SK-N-SH treated with all-trans-retinoic acid at 6 μM for 48 hours (cell line): ENCODE measurements at places on chromosomes 16 and 17.

- ATAC-seq: no peak
Measured at GRCh38 chr17:7833011-7833794, 814 bp upstream of the KDM6B start.

DNA sequence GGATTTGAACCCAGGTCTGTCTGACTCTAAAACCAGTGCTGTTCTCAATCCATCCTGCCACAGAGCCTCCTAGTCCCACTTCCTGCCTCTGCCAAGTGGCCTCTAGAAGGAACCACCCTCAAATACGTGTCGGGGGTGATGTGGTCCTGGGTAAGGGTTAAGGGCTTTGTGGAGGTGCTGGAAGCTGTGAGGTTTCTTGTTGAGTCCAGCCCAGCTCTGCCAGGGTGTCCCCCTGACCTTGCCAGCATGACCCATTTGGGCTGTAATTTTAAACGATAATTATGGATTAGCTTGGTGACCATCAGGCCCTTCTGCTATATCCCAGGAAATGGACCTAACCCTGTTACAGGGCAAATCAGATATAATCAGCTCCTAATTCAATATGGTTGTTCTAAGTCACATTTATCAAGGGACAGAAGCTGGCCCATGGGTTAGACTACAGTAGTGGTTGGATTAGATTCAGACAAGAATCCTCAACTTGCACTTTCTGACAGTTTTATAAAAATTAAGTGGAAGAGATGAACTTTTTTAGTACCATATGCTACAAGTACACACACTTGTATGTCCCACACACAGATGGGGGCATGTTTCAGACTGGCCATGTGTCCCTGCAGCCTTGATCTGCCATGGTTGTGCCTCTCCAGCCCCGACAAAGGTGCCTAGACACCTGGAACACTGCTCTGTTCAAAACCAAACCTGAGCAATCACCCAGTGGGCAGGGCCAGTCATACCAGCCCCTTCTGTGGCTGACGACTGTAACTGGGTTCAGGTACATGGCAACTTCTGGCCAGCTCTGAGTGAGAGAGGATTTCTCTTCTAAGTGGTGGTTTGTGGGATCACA is 48.0 kb downstream of the SMPD3 start:
- ATAC-seq: no peak

GRCh38 chr16:77468831-77469230 is 34.0 kb upstream of the ADAMTS18 start:
- ATAC-seq: no peak

DNA sequence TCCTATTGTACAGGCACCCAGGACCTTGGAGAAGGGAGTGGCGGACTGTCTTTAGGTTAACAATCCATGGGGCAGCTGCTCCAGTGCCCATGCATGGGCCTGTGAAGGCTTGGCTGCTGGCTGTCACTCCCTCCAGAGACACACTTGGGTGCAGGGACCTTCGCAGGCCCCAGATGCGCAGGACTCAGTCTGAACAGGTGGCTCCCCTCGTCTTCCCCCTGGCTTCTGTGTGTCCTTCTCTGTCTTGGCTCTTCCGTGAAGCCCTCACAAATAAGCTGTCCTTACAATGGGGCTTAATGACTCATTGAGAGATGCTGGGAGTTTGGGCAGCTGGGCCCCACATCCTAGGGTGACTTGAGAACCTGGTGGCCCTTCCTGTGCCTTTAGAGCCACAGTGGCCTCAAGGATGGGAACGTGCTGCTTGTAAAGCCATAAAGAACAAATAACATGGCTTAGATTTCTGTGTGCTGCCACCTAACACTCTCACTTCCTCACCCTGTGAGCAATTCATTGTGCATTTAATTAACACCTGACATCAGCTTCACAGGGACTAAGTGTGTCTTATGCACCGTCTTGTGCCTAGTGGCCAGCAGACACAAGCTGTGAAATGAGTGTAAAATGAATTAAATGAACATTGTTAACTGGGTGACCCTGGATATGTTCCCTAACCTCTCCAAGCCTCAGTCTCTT is 340.7 kb downstream of the SNX29 start:
- ATAC-seq: no peak

- no peak for ATAC-seq
Measured at GRCh38 chr17:7570351-7570750, 8.6 kb downstream of the SENP3 start.

- no peak for ATAC-seq
Measured at GRCh38 chr16:62462971-62463370, 426.7 kb upstream of the CDH8 start.

DNA sequence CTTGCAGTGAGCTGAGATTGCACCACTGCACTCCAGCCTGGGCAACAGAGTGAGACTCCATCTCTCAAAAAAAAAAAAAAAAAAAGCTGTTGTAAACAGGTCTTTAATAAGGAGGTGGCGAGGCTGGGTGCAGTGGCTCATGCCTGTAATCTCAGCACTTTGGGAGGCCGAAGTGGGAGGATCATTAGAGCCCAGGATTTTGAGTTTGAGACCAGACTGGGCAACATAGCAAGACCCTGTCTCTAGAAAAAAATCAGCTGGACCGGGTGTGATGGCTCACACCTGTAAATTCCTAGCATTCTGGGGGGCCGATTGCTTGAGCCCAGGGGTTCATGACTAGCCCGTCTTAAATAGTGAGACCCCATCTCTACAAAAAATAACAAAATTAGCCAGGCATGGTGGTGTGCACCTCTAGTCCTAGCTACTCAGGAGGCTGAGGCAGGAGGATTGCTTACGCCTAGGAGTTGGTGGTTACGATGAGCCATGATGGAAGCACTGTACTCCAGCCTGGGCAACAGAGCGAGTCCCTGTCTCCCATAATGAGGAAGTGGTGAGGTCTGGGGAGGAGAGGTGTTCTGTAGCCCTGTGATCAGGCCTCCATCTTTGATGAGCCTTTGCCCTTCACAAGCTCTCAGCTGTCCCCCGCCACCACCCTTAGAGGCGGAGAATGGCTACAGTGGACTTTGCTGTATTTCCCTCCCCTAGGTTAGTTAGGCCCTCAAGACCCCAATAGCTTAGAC is 36.2 kb downstream of the ZNF778 start:
- no peak for ATAC-seq

GRCh38 chr16:17497648-17498047 is 26.9 kb upstream of the XYLT1 start:
- peak; percentile 53; the same call in 2 of the 3 replicates for ATAC-seq

DNA sequence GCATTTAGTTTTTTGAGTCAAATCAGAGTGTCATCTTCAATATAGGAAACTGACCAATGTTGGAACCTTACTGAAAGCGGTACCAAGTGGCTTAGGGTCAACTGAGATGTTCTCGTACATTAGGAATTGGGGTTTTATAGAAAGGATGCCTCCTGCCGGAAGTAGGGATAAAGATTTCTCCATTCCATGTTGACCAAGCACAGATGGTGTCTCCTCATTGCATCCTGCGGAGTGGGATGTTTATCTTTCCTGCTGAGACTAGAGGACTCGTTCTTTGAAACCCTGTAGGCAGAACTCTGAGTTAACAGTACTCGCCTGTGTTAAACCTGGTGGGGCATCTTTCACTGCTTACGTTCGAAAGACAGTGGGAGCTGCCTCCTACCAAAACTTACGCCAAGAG is 1.4 kb downstream of the SHISA6 start:
- no peak for ATAC-seq

GRCh38 chr17:46964315-46965265 is 14.5 kb downstream of the RPRML start:
- ATAC-seq: peak; percentile 34; the same call in 1 of the 3 replicates

DNA sequence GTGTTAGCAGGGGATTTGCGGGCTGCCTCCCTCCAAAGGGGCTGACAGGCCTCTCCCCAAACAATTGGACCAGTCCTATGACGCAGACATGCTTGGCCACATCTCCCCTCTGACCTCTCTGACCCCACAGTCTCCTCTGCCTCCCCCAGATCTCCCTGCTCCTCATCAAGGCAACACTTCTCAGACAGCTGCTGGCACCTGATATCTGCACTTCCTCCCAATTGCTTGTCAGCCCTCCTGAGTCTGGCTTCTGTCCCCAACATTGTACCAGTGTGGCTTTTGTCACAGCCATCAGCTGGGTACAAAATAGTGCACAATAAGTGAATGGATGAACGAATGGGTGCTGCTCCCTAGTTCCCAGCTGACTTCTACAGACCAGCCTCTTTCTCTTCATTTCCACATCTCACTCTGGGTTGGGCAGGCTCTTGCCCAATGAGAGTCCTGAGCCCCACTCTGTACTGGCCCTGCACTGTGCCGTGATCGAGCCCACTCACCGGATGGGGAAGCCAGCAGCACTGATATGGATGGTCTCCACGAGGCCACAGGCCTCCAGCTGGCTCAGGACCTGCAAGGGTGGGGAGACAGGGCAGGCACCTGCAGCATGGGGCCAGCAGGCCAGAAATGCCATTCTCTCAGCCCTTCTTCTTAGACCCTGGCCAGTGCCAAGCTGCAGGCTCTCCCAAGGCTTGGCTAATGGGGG is 17.1 kb downstream of the ZNHIT3 start:
- ATAC-seq: no peak

DNA sequence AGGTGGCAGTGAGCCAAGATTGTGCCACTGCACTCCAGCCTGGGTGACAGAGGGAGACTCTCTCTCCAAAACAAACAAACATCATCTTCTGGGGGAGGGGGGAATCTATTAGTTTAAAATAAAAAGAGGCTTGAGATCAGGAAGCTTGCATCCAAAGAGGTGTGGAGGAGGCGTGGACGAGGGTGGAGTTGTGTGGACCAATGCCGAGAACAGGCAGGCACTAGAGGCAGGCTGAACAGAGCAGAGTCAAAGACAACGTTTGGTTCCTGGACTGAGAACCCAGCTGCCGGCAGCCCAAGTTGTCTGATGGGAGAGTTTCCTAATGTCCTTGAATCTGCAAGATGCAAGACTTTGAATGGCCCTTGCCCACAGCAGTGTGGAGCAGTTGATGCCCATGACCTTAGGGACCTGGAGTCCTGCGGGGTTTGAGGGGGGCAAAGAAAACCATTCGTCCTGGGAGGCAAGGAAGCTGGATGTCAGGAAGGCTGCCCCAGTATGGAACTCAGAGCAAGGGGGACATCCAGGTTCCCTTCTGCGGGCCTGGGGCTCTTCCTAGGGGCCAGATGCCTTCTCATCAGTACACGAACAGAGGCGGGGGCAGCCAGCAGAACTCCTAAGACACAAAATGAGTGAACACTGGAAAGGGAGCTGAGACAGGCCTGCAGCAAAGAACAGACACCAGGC is 9.2 kb downstream of the TBC1D16 start:
- no peak for ATAC-seq

- ATAC-seq: peak; percentile 91
Measured at GRCh38 chr16:58499615-58500351, at the start of gene NDRG4. Gene NDRG4, plus strand, starts transcription at chr16:58500143. Its CDS starts 106 bp downstream, at chr16:58500249.

GRCh38 chr17:82786427-82786826 is 34.6 kb downstream of the TBCD start:
- no peak for ATAC-seq

- ATAC-seq: no peak
Measured at GRCh38 chr16:86578611-86579267, 390 bp downstream of the FOXL1 start.

DNA sequence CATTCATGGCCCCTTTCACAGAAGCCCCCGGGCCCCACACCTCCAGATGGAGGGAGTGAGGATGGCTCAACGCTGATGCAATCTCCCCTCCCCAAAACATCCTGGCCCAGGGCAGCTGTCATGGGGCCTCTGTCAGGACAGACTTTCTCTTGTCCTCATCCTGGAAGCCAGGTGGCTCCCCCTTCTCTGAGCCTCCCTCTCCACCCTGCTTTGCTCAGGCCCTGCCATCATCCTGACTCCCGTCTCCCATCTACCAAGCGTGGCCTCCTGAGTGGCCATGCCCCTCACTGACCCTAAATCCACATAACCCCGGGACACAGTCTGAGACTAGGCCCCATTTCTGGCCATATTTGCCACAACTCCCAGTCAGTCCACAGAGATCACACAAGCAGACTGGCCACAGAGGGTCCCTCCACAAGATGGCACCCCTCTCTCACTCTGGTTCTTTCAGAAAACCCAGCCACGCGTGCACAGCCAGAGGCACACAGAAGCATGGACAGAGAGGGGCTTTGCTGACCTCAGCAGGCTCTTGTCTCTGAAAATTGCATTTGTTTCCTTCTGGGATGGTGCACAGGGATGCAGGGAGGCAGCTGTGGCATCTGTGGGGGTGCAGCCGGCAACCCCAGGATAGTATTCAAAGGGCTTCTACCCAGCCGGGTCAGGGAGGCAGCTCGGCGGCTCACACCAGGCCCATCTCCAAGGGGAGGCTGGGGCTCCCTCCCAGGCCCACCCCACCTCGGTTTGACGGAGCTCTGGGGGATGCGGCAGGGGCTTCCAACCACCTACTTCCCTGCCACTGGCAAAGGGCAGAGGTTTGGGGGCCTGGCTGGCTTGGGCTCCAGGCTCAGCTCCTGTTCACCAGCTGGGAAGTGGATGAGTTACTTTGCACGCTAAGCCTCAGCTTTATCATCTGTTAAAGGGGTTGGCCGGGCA is 16.9 kb downstream of the DOC2B start:
- peak; percentile 78 for ATAC-seq

DNA sequence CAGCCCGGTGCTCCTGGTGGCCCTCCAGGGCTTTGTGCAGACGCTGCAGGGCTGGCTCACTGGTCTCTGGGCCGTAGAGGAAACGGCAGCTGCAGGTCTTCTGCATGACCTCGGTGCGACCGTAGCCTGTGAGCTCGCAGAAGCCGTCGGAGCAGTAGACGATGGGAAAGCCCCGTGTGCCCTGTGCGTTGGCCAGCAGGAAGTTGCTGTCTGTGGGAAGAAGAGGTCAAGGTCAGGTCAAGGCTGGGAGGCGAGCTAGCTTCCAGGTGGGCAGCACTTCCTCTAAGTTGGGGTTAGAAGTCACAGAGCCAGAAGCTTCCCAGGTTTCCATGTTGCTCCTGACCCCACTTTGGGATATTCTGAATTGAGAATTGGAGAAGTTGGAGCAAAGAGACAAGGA is 2.1 kb downstream of the KCNH4 start:
- no peak for ATAC-seq

DNA sequence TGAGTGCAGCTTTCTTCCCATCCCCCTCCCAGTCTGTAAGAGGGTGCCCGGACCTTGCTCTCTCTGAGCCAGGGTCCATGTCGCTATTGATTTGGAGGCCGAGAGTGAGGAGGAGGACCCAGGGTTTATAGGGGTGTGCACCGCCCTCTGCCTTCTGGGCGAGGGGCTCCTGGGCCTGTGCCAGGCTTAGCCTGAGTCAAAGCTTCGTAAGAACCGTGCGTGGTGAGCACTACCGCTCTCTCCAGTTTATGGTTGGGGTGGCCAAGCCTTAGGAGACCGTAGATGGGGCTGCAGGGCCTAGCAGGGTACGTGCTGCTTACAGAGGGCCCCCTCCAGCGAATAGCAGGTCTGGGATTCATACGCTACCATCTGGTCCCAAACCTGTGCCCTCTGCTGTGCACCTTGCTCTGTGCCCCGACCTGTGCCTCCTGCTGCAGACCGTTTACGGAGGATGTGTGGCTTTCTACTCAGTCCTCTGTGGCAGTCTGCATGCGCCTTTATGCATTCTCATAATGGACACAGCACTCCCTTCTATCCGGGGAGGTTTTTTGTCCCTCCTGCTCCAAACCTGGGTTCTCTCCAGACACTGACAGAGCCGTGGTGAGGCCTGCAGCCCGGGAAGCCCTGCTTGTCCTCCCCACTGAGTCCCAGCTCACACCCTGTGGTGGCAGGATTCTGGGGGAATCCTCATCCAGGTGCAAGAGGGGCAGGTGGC is 54.7 kb downstream of the PGS1 start:
- no peak; the same call in 2 of the 3 replicates for ATAC-seq

GRCh38 chr17:44209786-44210341 is 9.6 kb downstream of the UBTF start:
- no peak for ATAC-seq

GRCh38 chr16:80231121-80231520 is 309.7 kb upstream of the DYNLRB2 start:
- ATAC-seq: no peak
